Stimulated activated CD4-positive, alpha-beta T cell treated with anti-CD3 and anti-CD28 coated beads, TNF-alpha, amount 100 ng/mL, for 4 hours (primary cell): ENCODE measurements at places on chromosomes 5 and 9.

GRCh38 chr9:23850242-23850689, 24.2 kb upstream of the ELAVL2 start:
- no peak for DNase-seq

- DNase-seq: no peak
Measured at GRCh38 chr9:21510806-21511205, 28.7 kb upstream of the IFNE start.

DNA sequence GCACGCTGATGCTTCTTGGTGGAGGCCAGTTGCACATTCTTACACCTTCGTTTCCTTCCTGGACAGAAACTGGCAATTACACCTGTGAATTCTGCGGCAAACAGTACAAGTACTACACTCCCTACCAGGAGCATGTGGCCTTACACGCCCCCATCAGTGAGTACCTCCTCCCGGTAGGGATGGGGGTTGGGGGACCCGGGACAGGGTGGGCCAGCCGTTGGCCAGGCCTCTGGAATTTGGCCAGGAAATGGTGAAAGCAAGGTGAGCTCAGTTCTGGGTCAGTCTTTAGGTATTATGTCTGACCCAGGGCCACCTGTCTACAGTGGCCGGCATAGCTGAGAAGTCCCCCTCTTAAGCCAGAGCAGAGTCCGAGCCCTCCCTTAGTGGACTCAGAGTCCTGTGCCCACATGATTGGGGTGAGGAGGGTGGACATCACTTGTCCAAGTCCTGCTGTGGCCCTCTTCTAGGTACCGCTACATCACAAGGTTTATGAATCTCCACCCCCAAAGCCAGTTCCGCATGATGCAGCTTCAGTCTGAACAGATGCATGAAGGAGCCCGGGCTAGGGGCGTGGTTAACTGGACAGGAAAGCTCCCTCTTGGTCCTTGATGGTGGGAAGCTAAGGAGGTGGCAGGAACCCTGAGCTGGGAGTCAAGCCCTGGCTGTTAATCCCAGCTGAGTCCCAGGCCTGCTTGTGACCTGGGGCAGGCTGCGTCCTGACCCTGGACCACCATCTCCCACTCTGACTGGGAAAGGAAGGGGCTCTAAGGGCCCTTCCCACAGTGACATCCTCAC, 61.3 kb downstream of the AMBP start:
- no peak for DNase-seq

- no peak for DNase-seq
Measured at GRCh38 chr5:178536541-178537466, 53.4 kb downstream of the COL23A1 start.

GRCh38 chr5:6873359-6873758, 160.1 kb downstream of the TENT4A start:
- no peak for DNase-seq

DNA sequence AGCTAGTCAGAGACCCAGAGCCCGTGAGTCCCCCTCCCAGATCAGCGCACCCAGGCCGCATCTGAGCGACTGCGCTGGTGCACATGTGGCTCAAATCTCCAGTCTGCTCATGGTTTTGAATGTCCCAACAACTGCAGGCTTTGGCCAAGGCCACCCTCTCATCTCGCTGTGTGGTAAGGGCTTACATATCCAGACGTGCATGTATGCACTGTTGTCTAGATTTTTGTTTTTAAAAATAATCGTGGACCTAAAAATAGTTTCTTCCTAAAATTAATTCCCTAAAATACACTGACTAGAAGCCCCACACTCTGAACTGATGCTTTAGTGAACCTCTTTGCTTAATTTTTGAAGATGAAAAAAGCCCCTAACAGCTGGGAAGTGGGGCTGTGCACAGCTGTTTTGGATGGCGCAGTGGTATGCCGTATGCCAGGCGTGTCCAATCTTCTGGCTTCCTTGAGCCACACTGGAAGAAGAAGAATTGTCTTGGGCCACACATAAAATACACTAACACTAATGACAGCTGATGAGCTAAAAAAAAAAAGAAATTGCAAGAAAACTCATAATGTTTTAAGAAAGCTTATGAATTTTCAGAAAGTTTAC, 143.0 kb upstream of the LHFPL2 start:
- DNase-seq: no peak
